Body of pancreas (tissue), 4 donors: ENCODE measurements at places on chromosomes 11 and 22. TPM values are rescaled to one million over a fixed set of nuclear protein-coding genes. Genes with fewer than 3 reads are reported as not detected.
A peak's percentile ranks its signal among the peaks of the same experiment; 100 is the strongest.

DNA sequence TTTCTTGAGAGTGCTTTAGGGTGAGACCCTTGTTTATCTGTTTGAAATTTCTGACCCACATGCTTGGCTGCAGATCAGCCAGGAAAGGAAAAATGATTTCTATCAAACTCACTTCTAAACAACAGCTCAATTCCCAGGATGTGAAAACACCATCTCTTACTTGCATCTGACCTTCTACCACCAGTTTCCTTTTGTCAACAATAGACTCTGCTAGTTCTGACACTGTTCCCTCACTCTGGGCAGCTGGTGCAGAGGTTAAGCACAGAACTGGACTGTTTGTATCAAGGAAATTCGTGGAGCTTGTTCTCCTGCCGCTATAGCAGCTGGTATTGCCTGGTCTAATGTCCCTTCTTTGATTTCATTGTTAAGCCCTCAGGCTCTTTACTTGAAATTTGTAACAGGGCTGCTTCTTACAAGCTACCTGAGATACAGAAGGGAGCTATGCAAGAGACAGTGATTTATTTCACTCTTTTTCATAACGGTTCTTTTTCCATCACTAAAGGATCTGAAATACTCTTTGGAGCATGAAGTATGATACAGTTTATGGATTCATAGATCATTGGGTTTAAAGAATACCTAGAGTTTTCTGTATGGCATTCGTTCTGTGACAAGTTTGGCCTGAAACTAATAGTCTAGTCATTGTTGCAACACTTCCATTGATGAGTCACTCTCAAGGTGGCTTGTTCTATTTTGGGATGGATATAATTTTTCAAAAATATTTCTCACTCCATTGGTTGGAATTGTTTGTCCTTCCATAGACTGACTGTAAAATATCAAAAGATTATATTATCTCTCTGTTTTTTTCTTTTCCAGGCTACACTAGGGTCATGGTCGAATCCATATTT lies 178.2 kb upstream of the ZC3H12C start:
- DNase-seq, result no peak

DNA sequence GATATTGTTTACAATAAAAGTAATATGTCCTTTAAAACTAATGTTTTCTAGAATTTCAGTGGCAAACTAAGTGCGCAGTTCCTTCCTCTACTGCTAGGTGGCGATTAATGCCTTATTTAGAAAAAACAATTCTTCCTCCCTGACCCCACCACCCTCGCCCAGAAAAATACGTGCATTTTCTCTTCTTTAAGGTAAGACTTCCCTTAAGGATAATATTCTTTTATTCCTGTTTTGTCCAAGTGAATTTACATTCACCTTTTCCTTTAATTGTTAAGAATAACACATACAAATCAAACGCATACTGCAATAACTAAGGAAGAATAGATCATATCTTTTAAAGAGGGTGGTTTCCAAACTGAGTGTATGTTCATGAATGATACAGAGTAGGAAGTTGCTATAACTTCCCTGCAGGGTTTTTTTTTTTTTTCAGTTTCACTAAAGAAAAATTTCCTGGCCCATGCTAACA lies 17.0 kb upstream of the PSMA1 start:
- peak; percentile 60 for DNase-seq

DNA sequence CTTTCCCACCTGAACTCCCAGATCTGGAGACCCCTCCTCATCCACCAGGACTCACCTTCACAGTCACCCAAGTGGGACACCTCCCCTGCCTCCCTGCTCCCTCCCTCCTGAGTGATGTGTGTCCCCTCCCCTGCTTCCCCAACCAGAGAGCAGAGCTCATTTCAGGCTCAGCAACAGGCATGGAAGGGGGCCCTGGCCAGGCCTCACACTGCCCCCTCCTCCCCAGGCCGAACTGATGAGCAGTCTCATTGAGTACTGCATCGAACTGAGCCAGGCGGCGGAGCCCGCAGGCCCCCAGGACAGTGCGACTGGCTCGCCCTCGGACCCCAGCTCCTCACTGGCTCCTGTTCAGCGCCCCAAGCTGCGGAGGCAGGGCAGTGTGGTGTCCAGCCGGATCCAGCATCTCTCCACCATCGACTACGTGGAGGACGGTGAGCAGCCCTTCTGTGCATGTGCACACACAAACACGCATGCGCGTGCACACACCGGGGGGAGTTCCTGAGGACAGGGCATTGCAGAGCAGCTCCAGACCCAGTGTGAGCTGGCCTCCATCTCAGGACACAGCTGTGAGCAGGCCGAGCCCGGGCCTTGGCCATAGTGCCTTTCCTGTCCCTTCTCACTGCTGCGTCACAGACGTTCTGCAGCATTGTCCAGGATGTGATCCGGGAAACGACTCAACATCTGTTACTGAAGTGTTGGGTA lies 17.8 kb upstream of the NEAT1 start:
- no peak for DNase-seq

MUC2 gene
- under 0.01 TPM for total RNA-seq

OR2D2 gene
- 0.78 TPM for total RNA-seq
